ENCODE measurements at places on chromosomes 3 and 15. TPM values are rescaled to one million over a fixed set of nuclear protein-coding genes. Genes with fewer than 3 reads are reported as not detected.

TGM4 gene
- not detected for total RNA-seq

MKRN2OS gene
- not detected for total RNA-seq

CHRNA7 gene
- 2.0 TPM for total RNA-seq

CIB2 gene
- total RNA-seq: 5.5 TPM

CNBP gene
- total RNA-seq: 338 TPM

NAALADL2 gene
- 12.5 TPM for total RNA-seq

DUOXA2 gene
- not detected for total RNA-seq

SYNPR gene
- not detected for total RNA-seq

LSAMP gene
- 1.7 TPM for total RNA-seq

HTR3E gene
- total RNA-seq: not detected

ANKUB1 gene
- not detected for total RNA-seq

ZNF860 gene
- 0.45 TPM for total RNA-seq

NPAP1 gene
- total RNA-seq: not detected

TIMP4 gene
- 280 TPM for total RNA-seq

ELP6 gene
- 18.9 TPM for total RNA-seq

PLSCR4 gene
- 60.7 TPM for total RNA-seq

ST6GAL1 gene
- 35.6 TPM for total RNA-seq

MCTP2 gene
- total RNA-seq: 11.0 TPM

ZNF710 gene
- total RNA-seq: 11.5 TPM

JMJD7 gene
- total RNA-seq: 7.7 TPM

MAGI1 gene
- 74.8 TPM for total RNA-seq

FSIP1 gene
- not detected for total RNA-seq

PRSS50 gene
- not detected for total RNA-seq

ATG7 gene
- total RNA-seq: 48.0 TPM

CBLB gene
- 97.9 TPM for total RNA-seq

SAMMSON gene
- not detected for total RNA-seq

TIGIT gene
- 0.42 TPM for total RNA-seq

ZNF662 gene
- total RNA-seq: 5.7 TPM

PLAAT1 gene
- total RNA-seq: 1.2 TPM

SLC12A1 gene
- not detected for total RNA-seq

IGF2BP2 gene
- 9.0 TPM for total RNA-seq

SLITRK3 gene
- not detected for total RNA-seq

NDN gene
- total RNA-seq: 49.5 TPM

CCDC54 gene
- not detected for total RNA-seq

CHRM5 gene
- total RNA-seq: not detected

Data from mesenteric fat pad (tissue), 1 donor.